ENCODE measurements at places on chromosomes 1 and 21. TPM values are rescaled to one million over a fixed set of nuclear protein-coding genes. Genes with fewer than 3 reads are reported as not detected.

GRCh38 chr1:237677979-237678378 lies 212.7 kb downstream of the ZP4 start:
- DNase-seq: peak; percentile 35

Gene CLDN19
- 18.1 TPM for polyA plus RNA-seq

DNA sequence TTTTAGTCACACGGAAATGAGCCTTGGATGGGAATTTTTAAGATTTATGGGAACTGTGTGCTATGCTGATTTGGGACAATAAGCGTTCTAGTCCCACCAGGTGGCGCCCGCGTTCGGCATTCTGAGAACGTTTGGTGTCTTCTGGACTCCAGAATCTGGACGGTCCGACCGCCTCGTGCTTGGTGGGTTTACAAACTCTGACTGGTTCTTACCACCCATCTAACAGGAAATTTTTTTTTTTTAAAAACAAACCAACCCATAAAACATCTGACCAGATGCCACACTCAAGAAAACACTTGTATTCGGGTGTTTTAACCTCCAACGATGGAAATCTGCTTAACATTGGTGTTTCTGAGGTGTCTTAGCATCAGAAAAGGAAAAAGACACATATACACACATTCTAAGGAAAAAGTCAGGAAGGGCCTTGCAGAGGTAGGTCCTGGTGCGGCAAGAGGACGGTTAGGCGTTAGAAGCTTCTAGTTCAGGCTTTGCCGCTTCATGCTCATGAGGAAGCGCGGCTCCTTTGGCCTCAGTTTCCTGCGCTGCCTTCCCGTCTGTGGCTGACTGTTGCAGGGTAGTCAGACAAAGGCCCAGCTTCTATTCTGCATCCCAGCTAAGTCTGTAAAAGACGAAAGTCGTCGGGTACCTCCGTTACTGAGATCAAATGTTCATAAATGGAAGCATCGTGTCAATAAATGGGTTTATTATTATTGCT lies 814 bp upstream of the DYRK3 start:
- DNase-seq: peak; percentile 98

GRCh38 chr1:9847269-9847668 lies 23.5 kb upstream of the CLSTN1 start:
- DNase-seq: no peak

GRCh38 chr1:17711577-17711910 lies 43.6 kb upstream of the ACTL8 start:
- no peak for DNase-seq

DNA sequence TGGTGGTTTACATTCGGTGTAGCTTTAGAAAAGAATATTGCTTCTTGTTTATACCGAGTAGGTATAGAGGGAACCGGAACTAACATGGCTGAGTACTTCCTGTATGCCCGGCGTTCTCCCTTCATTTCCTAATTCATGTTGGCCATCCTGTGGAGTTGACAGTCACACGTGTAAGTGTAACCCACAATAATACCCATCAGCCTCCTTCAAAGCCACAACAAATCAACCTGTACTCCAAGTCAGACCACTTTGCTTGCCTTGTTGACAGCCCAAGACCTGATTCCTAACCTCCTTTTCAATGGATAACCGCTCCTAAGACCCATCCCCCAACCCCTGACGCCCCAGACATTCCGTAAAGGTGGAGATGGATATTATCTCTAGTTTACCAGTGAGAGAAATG lies 42.1 kb downstream of the UBE2U start:
- no peak for DNase-seq
